ENCODE measurements at places on chromosomes 1 and 21. TPM values are rescaled to one million over a fixed set of nuclear protein-coding genes. Genes with fewer than 3 reads are reported as not detected.

AGBL4 gene
- not detected for total RNA-seq

PRAMEF13 gene
- not detected for total RNA-seq

TCEANC2 gene
- 11.7 TPM for total RNA-seq

PALMD gene
- total RNA-seq, result not detected

SLAMF9 gene
- total RNA-seq, result not detected

ANGPTL7 gene
- not detected for total RNA-seq

LMOD1 gene
- not detected for total RNA-seq

CFHR3 gene
- not detected for total RNA-seq

GNG12 gene
- not detected for total RNA-seq

HEATR1 gene
- 39.6 TPM for total RNA-seq

VSIG8 gene
- total RNA-seq, result not detected

LCE6A gene
- not detected for total RNA-seq

NR0B2 gene
- not detected for total RNA-seq

S100A8 gene
- not detected for total RNA-seq

KRTAP11-1 gene
- not detected for total RNA-seq

TBX19 gene
- 1.6 TPM for total RNA-seq

NIT1 gene
- 39.0 TPM for total RNA-seq

GUCA2A gene
- not detected for total RNA-seq

WNT3A gene
- not detected for total RNA-seq

LCE5A gene
- not detected for total RNA-seq

ETV3 gene
- 45.4 TPM for total RNA-seq

PLEKHA6 gene
- not detected for total RNA-seq

PEA15 gene
- 33.6 TPM for total RNA-seq

IL12RB2 gene
- total RNA-seq, result 32.9 TPM

COL18A1 gene
- total RNA-seq, result 5.6 TPM

PLPPR4 gene
- not detected for total RNA-seq

SIK1 gene
- total RNA-seq, result 10.0 TPM

URB1 gene
- total RNA-seq, result 14.4 TPM

FCN3 gene
- not detected for total RNA-seq

S100A12 gene
- total RNA-seq, result not detected

LDLRAD1 gene
- total RNA-seq, result not detected

LRRC39 gene
- total RNA-seq, result 0.82 TPM
